ENCODE measurements at places on chromosomes 7 and 10. TPM values are rescaled to one million over a fixed set of nuclear protein-coding genes. Genes with fewer than 3 reads are reported as not detected.

- no peak for DNase-seq
Observed at GRCh38 chr10:70744617-70745143, 40.5 kb downstream of the TBATA start.

AOAH gene
- polyA plus RNA-seq: 1.5 TPM

DNA sequence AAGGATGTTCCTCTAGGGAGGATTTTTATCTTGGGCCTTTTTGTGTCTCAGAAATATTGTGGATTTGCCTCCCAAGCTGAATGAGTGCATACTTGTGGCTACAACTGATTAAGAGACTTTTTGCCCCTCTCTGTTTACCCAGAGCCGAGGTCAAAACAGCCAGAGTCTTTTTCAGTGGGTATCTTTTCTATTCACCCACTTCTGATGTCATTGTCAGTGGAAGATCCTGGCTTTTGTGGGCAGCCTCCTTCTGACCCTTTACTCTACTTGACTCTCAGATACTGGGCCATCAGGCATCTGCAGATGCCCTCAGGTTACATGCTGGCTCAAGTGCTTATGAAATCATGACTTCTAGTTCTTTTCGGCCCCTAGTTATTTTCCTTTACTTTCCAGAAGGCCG is 19.6 kb upstream of the PIP4K2A start:
- no peak for DNase-seq

ANKRD2 gene
- not detected for polyA plus RNA-seq

ETV1 gene
- not detected for polyA plus RNA-seq

CACNB2 gene
- 0.81 TPM for polyA plus RNA-seq

- DNase-seq: no peak
Observed at GRCh38 chr10:44281089-44281613, 103.7 kb downstream of the CXCL12 start.

GRCh38 chr10:88209231-88209630 is 345.8 kb downstream of the PTEN start:
- DNase-seq: no peak

GPR15LG gene
- polyA plus RNA-seq: not detected

All from CD4-positive, alpha-beta memory T cell (primary cell).